ENCODE measurements at places on chromosomes 3 and 15.

DNA sequence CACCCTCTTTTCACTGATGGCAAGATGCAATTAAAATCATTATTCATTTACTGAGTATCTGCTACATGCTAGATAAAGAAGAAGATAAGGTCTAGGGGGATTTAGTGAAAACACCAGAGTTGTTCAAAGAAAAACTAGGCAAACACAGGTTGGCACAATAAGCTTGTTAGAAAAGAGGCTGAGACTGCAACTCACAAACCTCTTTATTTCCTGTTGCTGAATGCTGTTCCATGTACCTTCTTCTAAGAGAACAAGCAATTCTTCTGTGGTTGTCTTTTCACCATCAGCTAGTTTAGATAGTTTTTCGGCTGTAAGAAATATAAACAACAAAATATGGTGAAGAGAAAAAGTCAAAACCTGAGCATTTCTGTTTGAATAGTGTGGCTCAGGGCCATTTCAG, 61.1 kb downstream of the EIF3J start:
- no peak for DNase-seq

- no peak for DNase-seq
Measured at GRCh38 chr3:108175352-108175751, 46.9 kb downstream of the IFT57 start.

GRCh38 chr15:85494048-85494777, 113.8 kb downstream of the AKAP13 start:
- no peak for DNase-seq

GRCh38 chr15:49918121-49918520, 200.9 kb downstream of the ATP8B4 start:
- DNase-seq = no peak

GRCh38 chr3:64460141-64460730, 227.6 kb downstream of the ADAMTS9 start:
- DNase-seq = no peak

GRCh38 chr3:52175416-52176179, 21.4 kb upstream of the POC1A start:
- no peak for DNase-seq

DNA sequence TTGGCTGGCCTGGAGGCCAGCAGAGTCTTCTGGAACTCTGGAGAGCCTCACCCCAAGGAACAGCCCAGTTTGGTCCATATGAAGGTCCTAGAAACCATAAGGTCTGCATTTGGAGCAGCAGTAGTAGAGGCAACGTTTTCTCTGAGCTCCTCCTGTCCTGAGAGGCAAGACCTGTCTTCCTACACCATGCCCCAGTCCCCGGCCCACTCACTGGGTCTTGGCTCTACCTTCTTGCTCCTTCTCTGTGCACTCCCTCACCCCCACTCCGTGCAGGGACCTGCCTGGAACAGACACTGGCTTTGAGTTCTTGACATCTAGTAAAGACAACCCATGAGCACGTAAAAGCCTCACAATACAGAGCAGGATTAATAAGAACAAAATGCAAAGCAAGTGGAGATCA, 76.6 kb downstream of the CHRD start:
- DNase-seq = no peak

GRCh38 chr15:46856839-46857502, 860.3 kb upstream of the SEMA6D start:
- no peak for DNase-seq

DNA sequence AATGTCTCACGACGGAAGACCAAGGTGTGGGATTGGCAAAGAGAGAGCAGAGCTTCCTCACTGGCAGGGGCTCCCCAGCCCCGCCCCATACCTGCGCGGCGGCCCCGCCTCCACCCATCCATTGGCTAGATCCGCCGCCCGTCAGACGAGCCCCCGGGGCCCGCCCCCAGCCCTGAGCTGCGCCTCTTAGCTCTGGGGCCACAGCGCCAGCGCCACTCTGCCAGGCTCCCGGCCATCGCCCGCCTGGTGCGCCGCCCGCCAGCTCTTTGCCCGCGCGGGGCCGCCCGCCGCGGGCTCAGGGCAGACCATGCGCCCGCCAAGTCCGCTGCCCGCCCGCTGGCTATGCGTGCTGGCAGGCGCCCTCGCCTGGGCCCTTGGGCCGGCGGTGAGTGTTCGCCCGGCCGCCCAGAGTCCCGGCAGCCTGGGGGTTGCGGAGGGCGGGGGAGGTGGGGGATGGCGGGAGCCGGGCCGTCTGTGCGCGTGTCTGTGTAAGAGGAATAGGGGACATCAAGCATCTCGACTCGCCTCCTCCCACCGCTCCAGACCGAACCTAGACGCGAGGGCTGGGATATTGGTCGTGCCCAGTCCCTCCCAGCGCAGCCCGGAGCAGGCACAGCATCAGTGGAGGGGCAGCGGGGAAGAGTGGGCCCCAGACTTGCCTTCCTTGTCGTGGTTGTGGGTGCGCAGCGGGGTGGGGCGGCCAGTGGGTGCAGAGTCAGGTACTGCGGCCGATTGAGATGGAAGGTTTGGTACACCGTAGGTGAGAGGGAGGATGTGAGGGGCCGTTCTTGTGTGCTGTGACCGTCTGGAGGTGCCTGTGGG, at the start of gene VIPR1:
Gene VIPR1 (plus strand): TSS at position 215 of the 822 bp plus-strand sequence. CDS start 93 bp downstream, at position 308.
- DNase-seq = peak; percentile 80

GRCh38 chr15:98443526-98443925, 204.8 kb upstream of the IGF1R start:
- DNase-seq = no peak

GRCh38 chr3:138165061-138165460, 9.7 kb downstream of the DBR1 start:
- no peak for DNase-seq

- no peak for DNase-seq
Measured at GRCh38 chr3:45204136-45204535, 22.0 kb downstream of the TMEM158 start.

DNA sequence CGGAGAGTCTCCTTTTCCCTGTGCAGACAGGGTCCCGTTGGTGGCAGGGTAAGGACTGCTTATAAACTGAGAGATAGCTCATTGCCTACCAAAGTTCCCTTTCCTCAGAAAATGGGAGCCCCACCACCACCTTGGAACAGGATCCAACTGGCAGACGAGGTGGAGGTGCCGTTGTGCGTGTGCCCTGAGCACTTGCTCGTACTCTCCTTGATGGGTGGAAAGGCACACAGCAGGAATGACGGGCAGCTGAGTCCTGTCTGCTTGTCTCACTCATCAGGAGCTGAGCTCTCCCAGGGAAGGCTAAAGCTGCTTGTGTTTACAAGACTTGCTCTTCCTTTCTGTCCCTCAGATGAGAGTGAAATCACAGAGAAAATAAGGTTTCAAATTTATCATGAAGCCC, 60.7 kb downstream of the B3GNT5 start:
- no peak for DNase-seq

DNA sequence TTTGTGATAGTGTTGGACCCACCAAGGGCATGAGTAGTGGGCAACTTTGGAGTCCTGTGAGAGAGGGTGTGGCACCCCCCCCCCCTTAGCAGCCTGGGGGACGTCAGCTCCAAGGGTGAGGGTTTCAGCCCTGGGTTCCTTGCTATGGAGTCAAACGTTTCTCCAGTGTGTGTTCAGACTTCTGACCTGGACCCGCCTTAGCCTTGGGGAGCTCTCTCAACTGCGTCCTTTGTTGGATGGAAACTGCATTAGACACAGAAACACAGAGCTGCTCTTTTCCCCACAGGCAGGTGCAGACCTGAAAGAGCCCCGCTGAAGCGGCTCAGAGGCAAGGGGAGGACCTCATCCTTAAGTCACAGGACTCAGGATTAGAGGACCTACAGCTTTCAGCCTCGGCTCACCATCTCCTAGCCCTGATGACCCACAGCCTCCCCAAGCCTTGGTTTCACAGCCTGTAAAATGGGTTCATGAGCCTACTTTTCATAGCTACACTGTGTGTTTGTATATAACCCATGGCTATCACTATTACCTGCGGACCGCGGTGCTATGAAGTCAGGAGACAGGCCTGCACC, 19.9 kb downstream of the ZNF710 start:
- DNase-seq = no peak

DNA sequence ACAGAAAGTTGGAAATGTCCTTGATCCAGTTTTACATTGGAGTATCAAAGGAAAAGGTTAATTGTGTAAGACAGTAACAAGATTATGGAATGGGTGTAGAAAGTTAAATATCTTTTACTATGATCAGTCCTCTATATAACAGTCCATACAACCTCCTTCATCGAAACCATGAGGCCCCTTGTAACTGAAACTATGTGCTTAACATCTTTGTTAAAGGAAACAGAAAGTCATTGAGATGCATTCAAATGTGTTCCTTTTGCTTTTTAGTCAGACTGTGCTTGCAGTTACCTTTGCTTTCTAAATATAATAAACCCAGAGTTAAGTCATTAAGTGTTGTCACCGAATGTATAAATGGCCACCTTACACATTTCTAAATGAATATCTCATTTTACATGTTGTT, 1298.5 kb downstream of the ROBO2 start:
- DNase-seq = no peak

DNA sequence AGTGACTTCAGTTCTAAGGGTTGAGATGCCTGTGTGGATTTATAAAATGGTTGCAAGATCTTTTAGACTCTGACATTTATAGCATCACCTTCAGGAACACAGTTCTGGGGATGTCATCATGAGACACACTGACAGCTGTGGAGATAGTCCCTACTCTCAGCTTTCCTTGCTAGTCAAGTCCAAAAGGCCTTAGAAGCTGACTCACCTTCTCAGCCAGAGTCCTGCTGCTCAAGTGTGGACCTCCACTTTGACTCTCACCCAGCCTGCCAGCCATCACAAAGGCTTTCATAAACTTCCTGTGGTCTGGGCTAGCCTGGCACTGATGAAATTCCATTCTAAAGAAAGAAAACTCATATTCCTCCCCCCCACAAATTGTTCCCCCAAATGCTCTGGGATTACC, 44.8 kb downstream of the TMEM39A start:
- no peak for DNase-seq

DNA sequence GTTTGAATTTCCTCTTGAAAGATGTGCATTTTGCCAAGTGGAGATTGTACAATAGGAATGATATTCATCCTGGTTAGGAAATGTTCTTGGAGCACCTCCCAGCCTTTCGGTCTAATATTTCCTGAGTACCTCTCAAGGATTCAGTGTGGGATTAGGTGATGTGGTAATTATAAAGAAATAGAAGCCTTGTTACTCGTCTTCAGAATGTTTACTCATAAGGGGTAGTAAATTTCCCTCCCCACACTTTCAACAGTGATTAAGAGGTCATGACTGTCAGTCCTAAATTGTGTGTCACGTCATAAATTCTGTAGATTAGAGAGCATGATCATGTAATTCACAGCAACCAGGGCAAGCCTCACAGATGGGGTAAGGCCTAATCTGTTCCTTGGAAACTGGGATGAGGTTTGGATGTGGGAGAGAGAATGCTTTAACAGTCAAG, 633.1 kb upstream of the TBL1XR1 start:
- no peak for DNase-seq

DNA sequence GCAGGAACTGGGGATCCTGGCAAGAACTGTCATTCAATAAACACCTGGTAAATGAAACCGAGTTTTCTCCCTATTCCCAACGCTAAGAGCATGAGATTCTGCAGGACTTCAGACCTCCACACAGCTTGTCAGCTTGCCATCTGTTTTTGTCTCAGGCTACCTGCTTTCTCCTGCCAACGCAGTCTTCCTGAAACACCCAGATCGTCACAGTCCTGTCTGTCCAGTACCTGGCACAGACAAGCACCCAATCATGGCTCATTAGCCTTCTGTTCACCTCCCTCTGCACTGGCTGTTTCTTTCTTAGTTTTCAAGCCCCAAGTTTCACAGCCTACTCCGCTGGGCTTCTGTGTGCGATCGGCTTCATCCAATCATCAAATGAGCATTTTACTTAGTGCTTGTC, 5.0 kb downstream of the SLC12A8 start:
- DNase-seq = no peak

Measured in hematopoietic multipotent progenitor cell (in vitro differentiated cells).